ENCODE measurements at places on chromosomes 5 and 9.

DNA sequence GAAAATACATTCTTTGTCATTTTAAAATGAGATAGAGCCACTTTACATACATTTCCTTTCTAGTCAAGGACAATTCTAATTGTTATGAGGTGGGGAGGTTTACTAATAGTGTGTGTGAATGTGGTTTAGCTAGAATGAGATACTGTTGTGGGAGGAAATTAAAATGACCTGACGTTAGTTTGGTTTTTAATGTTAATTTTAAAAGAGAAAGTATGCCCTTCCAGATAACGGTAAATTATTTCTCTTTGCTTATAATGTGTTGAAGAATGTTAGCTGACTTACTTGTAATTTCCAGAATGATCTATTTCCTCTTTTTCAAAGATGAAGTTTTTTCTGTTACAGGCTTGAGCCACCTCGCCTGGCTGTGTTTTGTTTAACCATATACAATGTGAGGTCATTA lies 1.7 kb upstream of the TAF7 start:
- no peak for DNase-seq

- peak; percentile 42 for DNase-seq
Measured at GRCh38 chr9:93090091-93090655, 5.8 kb upstream of the CARD19 start.

DNA sequence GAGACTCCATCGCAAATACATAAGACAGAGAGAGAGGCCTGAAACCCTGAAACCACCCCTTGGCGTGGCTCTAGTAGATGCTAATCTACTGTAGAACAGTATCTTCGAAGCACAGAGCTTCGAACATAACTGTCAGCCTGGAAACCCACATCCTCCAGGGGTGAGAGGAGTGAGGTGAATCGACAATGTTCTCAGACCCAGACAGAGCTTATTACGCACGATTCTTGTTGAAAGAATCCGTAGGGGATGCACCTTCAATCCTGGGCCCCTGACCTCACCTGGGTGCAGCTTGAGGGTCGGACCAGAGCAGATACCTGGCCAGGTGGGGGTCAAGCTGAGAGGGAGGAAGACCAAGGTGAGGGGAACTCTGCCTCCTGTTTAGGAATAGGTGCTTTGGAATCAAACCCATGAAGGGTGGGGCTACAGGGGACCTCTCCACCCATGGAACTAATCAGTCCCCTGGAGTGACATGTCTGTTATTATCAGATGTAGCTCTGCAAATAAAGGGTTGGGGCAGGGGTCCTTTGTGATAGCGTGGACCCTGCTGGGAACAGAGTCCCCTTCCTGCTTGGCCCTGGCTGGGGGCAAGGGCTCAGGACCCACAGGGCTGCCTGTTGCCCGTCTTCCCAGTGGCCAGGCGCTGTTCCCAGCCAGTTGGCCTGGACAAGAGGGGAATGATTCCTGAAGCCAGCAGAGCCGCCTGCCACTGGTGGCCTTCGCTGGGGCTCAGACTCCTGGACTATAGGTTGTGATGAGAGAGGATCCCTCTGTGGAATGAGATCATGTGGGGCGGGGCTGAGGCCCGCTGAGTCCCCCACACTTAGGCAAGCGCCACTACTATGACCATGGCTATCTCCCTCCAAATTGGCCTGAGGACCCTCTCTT lies 41.2 kb downstream of the DBH start:
- DNase-seq = no peak

DNA sequence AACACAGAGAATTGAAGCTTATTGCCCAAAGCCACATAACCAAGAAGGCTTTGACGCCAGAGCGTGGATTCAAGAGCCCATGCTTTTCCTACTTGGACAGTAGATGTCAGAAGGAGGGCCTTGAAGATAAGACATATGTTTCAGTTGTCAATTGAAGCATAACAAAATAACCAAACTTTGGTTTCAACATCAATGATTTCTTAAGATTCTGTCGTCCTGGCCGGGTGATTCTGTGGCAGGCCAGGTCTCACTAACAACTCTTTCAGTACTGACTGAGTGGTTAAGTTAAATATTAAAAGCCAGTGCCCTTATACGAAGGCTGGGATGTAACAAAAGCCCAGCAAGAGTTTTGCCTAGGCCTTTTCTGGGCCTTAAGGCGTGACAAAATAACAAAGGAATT lies 94.0 kb downstream of the RCL1 start:
- DNase-seq = no peak

- DNase-seq = no peak
Measured at GRCh38 chr5:131096774-131097710, 68.0 kb downstream of the HINT1 start.

Measured in vagina (tissue), 2 donors.